ENCODE measurements at places on chromosomes 5 and 9.

GRCh38 chr9:108815156-108815555 is 40.6 kb downstream of the ACTL7B start:
- no peak for DNase-seq

- DNase-seq, result no peak
Observed at GRCh38 chr5:143442385-143442784, 38.9 kb upstream of the NR3C1 start.

DNA sequence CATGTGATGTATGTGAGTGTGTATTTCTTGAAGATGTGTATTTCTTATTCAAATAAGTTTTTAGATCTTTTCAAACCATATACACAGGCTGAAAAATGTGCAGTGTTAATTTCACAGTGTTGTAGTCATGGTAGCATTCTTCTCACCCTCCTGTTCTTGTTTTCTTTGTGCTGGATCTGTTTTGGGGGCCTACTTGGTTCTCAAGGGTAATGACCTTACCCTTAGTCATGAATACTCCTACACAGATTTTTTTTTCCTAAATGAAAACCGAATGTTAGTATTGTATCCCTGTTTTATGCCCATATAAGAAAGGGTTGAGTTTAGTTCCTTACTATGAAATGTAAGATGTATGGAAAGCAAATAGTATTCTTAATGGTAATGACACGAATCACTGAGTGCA is 88.0 kb downstream of the SLC44A1 start:
- DNase-seq, result no peak

- peak; percentile 70 for DNase-seq
Observed at GRCh38 chr5:142548739-142549275, 137.1 kb downstream of the FGF1 start.

- DNase-seq, result no peak
Observed at GRCh38 chr9:101738566-101739183, at the start of gene GRIN3A. TSS of gene GRIN3A (minus strand) at chr9:101738647. CDS start at chr9:101737979, 668 bp downstream.

DNA sequence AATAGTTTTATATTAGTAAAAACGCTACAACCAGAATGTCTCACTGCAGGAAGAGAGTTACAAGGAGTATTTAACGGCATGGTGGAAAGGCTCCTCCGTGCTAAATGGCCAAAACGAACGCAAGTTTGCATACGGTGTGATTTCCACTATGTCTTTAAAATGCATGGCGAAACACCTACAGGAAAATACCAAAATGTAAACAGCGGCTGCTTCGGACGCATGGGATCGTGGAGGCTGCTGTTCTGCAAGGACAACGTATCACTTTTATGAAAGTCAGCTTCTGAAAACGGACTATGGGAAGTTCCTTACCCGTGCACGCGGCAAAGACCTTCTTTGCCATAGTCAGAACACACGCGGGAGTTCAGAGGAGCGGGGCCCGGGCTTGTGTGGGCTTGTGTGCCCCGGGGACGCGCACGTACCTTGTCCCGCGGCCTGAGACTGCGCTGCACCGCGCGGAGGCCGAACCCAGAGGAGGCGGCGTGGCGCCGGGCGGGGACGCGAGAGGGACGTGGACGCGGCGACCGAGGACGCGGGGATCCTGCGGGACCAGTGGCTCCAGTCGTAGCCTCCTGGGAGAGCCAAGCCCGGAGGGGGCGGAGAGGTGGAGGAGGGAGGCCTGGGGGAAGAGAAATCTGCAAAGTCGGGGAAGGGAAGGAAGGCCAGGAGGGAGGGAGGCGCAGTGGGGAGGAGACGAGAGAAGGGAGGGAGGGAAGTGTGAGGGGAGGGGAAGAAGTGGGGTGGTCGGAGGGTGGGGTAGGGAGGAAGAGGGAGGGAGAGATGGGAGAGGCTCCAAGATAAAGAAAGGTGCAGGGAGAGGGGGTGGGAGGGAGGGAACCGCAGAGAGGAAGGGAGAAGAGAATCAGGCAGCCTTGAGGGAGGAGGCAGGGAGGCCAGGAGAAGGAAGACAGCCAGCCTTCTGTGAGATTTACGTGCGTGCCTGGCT is at the start of gene CMBL:
CMBL (minus strand) TSS at position 697 of the 943 bp plus-strand sequence. CDS start 17,140 bp downstream, outside the sequence.
- DNase-seq, result peak; percentile 89

DNA sequence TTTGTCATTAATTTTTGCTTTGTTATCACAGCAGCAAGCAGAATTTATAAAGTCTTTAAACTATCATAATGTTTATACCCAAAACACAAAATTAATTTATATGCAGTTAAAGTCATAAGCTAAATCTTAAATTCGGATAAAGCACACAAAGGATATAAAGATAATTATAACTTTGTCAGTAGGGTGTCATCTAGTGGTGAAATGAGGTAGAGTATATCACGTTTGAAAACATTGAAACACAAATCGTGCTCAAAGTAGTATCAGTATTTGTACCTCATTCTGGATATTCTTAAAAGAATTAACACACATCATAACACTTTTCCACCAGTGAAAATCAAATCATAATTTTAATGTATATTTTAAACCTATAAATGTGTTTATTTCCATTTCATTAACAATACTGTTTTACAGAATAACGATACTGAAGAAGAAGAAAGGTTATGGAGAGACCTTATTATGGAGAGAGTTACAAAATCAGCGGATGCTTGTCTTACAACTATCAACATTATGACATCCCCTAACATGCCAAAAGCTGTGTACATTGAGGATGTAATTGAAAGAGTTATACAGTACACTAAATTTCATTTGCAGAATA is 129.5 kb downstream of the NIPBL start:
- DNase-seq, result peak; percentile 58

All from OCI-M1 (cell line).